ENCODE measurements at places on chromosomes 4 and X.

DNA sequence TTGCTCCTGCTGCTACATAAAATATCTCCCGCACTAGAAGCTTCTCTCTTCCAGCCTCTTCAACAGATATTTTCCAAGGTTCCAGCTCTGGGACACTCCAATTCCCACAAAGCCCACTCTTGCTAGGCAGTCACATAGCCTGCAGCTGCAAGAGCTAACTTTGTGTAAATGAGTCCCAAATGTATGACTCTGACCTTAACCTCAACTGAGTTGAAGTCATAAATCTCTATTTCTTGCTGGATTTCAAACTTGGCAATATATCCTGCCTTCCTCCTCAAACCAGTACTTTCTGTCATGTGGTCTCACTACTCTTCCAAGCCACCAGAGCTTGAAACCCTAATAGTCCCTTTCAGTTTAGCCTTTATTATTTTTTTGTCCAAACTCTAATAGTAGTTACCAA lies 315.4 kb upstream of the GRIA3 start:
- no peak for DNase-seq

DNA sequence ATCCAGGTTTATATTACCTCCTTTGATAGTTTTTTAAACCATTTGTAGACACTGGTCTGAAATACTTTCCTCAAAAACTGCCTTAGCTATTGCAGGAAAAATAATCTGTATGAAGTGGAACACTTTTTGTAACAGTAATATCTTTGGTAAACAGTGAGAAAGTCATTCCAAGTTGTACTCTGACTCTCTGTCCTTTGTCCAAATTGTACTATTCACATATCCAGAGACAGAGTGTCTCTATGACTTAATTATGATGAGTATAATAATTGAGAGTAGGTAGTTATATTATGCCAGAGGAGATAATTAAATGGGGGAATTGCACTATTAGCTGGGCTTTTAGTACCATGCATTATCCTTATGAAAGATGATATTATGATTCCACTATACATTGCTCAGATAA lies 112.6 kb upstream of the LCORL start:
- no peak for DNase-seq

GRCh38 chr4:118825799-118826198 lies 10.1 kb downstream of the SEC24D start:
- DNase-seq = no peak

- no peak for DNase-seq
Observed at GRCh38 chr4:126448086-126448845, 1133.5 kb downstream of the FAT4 start.
